ENCODE measurements at places on chromosomes 4 and X.

DNA sequence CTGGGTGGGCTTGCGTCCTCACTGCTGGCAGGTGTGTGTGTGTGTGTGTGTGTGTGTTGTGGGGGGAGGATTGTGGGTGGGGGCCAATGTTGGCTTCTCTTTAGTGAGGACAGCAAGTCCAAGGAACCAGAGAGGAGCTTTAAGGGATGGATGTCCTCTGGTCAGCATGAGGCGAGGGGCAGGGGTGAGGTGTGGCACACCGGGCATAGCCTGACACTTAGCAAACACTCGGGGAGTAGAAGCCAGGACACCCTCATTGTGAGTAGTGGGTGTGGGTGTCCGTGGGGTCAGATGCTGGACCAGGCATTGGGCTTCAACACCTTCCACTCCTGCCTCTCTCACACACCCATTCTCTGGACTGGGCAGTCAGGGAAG is 2.8 kb downstream of the SORCS2 start:
- DNase-seq = no peak

GRCh38 chr4:7939377-7940108 is at the start of gene AFAP1:
Gene AFAP1 (minus strand): TSS chr4:7939861. CDS start chr4:7872078, 67,783 bp downstream.
- peak; percentile 81 for DNase-seq

GRCh38 chr4:106762666-106763443 is 273.3 kb downstream of the DKK2 start:
- no peak for DNase-seq

DNA sequence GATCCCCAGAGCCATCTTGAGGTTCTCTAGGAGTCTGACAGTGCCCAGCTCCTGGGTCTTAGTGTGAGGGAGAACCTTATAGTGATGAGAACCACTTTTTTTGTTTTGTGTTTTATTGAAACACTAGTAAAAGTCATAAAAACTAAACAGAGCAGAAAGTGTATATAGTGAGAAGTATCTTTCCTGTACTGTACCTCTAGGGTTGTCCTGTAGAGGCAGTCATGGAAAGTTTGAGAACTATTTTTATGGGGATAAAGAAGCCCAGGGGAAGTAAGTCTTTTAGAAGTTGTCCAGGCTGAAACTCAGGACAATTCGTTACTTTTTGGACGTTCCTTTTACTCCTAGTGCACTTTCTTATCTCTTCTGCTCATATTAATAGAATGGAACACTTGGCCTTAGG is 40.9 kb downstream of the ADH5 start:
- DNase-seq = no peak

DNA sequence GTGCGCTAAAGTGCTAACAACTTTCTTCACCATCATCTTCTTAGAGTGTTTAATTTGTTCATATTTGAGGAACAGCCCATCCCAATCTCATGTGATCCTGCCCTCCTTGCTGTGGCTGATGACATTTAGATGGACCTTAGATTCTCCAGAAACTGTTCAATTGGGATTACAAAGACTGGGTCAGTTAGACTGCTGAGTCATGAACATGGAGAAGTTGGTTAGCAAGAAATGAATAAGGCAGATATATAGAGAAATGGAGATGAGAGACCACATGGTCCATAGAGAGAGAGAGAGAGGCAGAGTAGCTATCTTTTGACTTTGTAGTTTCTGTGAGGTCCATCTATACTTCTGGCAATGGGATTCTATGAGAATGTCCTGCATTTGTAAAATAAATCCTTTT is 275.9 kb downstream of the GLUD2 start:
- DNase-seq = no peak

DNA sequence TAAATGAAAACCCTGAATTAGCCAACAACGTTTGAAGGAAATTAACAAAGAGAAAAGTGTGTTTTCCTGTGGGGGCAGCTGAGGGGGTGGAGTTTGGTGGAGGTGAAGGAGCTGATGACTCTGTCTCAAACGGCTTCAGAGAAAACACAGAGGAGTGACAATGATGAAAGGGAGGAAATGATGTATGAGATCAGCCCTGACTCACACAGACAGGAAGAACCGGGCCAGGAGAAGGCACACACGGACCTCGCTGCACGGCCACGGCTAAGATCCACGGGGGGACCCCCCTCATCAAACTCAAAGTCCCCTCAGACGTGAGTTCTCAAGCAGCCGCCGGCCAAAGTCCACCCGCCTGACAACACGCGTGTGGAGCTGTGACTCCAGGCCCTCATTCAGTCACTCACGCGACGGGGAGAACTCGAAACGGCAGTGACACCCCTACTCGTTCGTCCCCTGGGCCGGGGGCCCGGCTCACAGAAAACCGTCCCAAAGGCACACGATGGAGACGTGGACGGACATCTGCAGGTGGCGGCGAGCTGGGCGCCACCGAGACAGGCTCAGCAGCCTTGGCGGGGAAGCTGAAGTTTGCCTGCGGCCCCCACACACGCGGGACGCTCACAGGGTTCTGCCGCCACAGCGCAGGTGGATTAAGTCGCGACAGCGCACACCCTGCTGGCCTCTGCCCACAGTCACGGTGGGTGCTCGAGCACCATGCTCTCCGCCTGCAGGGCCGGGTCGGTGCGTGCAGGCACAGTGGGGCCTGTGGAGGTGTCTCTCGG is 28.8 kb downstream of the PPP2R3B start:
- DNase-seq = no peak

DNA sequence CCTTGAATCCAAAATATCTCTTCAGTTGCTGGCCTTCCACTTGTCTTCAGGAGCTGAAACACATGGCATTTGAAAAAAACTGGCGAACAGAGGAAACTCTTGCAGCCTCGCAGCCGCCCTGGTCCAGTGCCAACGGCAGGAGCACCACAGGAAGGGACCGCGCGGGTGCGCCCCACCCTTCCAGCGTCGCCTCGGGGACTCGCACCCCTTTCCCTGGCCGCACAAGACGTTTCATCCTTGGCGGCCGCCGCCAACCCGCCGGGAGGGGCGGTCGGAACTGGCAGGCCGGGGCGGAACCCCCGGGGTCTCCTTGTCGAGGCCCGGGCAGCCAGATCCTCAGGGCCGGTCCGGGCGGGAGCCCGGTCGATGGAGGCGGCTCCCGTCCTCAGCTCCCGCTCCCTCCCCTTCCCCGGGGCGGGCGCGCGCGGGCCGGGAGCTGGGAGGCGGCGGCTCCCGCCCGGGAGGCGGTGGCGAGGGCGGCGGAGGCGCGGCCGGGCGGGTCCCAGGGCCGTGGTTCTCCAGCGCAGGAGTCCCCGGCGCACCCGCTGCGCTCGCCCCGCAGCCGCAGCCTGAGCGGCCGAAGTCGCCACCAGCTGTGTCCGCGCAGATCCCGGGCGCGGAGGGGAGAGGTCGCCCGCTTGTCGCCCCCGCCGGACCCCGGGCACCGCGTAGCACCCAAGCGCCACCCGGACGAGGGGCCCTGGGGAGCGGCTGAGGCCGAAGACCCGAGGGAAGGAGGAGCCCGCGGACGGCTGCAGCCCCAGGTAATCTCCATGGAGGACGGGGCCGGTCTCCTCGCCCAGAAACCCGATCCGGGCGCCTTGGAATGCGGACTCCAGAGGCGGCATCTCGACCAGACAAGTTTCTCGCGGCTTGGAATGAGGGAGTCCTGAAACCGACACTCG is 886 bp upstream of the NDST3 start:
- no peak for DNase-seq

- no peak for DNase-seq
Observed at GRCh38 chrX:42437211-42437610, 340.8 kb downstream of the PPP1R2C start.

DNA sequence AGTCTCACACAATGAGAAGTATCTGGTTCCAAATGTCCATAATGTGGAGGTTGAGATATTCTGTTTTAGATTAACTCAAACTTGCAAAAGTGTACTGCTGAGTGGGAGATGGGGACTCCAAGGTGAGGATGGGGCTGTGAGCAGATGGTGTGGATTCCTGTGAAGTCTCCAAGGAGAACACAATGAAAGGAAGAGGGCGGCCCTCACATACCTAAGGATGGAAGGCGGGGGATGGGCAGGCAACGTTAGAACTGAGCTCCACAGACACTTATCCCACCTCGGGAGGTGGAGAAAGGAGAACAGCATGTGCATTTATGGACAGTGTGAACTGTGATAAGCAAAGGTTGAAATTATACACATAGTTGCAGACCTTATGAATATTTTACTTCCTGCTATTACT is 9.9 kb upstream of the SPATA4 start:
- DNase-seq = no peak

- DNase-seq = no peak
Observed at GRCh38 chrX:136862546-136862945, 18.0 kb downstream of the RBMX start.

DNA sequence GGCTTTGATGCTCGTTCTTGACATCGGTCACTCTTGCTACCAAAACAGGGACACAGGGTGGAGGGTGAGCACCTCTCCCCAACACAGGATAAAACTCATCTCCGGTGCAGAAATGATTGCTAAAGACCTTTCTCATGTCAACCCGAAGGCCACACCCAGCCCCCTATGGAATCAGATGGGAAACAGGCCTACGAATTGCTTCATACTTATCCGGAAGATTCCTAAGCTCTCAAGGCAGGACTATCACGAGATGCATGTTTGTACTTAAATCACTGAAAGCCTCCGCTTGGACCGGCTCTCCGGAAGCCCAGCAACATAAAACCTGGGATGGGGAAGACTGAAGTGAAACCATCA is 74.9 kb downstream of the MTMR1 start:
- DNase-seq = no peak

DNA sequence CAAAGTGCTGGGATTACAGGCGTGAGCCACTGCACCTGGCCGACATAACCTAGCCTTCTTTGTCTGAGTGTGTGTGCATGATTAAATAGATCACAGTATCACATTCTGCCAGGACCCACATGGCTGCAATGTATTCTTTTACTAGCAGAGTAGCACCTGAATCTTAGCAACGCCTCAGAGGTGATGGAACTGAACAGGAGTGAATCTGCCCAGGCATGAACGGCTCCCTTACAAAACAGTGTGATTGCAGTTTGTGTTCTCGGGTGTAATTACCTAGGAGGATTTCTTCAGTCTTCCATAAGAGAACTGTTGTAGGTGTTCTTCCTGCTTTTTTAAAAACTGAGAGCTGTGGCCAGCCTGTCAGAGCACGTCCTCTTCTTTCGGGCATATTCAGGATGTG is 122.7 kb upstream of the STS start:
- no peak for DNase-seq

DNA sequence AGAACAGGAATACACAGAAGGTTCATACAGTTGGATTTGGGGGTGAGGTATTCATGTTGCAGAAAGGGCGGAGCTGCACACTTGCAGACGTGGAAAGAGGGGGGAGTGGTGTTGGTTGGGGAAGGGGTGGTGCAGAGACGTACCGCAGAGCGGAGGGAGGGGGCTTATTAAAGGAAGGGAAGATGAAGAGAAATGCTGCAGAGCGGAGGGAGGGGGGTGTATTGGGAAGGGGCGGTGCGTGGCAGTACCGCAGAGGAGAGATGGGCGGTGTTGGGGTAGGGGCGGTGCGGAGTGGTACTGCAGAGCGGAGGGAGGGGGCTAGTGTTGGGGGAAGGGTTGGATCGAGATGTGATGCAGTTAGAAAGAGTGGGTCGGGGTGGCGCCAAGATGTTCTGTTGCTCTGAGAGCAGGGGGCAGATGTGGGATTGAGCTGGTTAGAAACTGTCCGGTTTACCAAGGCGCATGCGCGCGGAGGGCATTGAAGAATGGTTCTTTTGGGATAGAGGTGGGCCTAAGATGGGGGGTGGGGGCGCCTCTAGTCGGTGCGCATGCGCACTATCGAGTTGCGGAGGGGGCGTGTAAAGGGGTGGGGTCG is 900 bp downstream of the TRO start:
- peak; percentile 46 for DNase-seq

DNA sequence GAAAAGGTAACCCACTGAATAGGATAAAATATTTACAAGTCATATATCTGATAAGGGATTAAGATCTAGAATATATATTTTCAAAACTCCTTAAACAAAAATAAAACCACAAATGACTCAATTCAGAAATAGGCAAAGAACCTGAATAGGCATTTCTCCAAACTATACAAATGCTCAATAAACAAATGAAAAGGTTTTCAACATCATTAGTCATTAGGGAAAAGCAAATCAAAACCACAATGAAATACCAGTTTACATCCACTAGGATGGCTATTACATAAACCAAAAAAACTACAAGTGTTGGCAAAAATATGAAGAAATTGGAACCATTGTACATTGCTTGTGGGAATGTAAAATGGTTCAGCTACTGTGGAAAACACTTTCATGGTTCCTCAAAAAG is 167.0 kb upstream of the GALNT7 start:
- DNase-seq = no peak

GRCh38 chrX:10444204-10444603 is 176.2 kb downstream of the MID1 start:
- no peak for DNase-seq

- DNase-seq = no peak
Observed at GRCh38 chr4:165027762-165028402, 3.9 kb upstream of the TRIM60 start.

- DNase-seq = no peak
Observed at GRCh38 chr4:66741081-66741480, 804.2 kb downstream of the CENPC start.

DNA sequence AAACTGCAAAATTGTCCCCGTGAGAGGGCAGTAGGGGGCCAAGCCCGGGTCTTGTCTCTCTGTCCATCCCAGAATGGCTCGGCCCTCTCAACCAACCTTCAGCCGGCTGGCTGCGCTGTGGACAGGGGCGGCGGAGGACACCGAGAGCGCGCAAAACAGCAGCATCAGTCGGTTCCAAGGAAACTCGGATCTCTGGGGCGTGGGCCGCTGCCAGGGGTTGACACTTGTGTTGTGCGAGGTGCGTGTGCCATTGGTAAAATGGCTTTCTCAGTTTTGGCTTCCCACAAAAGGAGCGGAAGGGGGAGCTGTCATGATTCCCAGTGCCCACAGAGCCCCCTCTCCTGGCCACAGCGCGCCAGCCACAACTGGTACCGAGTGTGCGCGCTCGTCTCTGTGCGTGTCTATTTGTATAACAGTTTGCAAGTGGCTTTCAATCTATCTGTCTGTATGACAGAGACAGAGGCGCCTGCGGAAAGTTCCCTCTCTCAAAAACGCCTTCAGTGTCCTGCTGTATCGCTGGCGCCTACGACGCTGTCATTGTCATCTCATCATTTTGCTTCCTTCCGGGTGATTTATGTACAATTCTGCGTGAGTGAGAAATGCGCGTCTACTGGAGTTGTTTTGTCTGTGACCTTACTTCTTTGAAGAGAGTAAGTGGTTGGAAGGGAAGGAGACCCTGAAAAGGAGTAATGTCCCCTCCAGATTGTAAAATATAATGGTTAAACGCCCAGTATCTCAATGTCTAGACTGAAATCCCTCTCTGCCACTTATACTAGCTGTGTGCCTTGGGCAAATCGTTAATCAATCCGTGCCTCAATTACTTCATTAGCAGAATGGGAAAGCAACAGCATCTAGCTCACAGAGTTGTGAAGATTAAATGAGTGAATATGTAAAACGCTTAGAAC is 1.8 kb downstream of the DKK2 start:
- peak; percentile 20 for DNase-seq

DNA sequence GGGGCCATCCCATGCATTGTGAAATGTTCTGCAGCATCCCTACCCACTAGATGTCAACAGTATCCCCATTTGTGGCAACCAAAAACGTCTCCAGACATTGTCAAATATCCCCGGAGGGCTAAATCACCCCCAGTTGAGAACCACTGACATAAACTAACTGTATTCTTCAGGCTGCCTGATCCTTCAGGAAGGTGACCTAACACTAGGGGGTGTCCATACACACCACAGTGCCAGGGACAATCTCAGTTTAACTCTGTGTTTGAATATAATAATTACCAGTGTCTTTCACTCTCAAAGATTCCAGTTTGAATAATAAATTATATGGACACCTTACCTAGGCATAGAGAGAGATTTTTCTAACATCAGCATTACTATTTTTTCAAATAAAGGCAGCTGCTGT is 6.4 kb downstream of the ACE2 start:
- DNase-seq = no peak

GRCh38 chrX:1026263-1027015 is 186.0 kb downstream of the CRLF2 start:
- DNase-seq = no peak
